H54 (cell line): ENCODE measurements at places on chromosomes 5 and 9.

GRCh38 chr9:28267351-28267750 is 694.1 kb upstream of the C9orf72 start:
- DNase-seq, result no peak

GRCh38 chr5:61744690-61745619 is 412.9 kb downstream of the ZSWIM6 start:
- no peak for DNase-seq

GRCh38 chr9:104864675-104865104 is 63.3 kb downstream of the ABCA1 start:
- DNase-seq, result no peak

GRCh38 chr9:111287127-111287526 is 42.9 kb downstream of the OR2K2 start:
- DNase-seq, result peak; percentile 22

DNA sequence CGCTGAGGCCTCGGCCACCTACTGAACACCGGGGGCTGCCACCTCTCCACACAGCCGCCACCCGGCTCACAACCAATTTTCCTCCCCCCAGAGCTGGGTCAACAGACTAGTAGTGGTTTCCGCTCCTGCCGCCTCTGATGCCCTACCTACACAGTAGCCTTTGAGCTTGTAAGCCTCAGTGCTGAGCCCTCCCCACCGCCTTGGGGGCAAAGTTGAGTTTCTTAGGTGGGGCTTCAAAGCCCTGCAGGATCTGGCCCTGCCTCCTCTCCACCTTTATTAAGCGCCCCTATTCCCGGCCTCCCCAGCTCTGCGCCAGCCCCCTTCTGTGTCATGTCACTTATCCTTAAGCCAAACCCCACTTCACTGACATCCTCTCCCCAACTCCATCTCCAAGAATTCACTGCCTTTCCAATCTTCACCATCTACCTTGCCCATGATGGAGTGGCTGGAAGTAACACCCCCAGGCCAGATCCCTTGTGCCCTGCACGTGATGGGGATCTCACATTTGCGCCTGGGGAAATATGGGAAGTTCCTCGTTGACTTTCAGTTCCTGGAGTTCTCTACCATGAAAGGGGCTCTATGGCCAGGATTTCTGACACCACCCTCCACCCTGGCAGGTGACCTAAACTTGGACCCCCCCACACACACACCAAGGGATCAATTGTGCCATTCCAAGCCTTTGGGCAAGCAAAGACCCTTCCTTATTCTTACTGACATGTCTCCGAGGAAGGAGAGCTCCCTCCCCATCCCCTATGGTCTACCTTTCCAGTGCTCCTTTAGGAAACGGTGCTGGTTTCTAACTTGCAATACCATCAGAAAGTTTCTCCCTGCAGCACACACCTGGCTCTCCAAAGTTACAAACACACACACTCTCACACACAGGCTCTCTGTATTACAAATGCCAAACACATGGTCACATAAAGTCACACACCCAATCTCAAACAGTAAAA is 2.7 kb upstream of the CNTFR start:
- DNase-seq, result no peak

- no peak for DNase-seq
Measured at GRCh38 chr9:116870566-116870965, 183.5 kb downstream of the TRIM32 start.

DNA sequence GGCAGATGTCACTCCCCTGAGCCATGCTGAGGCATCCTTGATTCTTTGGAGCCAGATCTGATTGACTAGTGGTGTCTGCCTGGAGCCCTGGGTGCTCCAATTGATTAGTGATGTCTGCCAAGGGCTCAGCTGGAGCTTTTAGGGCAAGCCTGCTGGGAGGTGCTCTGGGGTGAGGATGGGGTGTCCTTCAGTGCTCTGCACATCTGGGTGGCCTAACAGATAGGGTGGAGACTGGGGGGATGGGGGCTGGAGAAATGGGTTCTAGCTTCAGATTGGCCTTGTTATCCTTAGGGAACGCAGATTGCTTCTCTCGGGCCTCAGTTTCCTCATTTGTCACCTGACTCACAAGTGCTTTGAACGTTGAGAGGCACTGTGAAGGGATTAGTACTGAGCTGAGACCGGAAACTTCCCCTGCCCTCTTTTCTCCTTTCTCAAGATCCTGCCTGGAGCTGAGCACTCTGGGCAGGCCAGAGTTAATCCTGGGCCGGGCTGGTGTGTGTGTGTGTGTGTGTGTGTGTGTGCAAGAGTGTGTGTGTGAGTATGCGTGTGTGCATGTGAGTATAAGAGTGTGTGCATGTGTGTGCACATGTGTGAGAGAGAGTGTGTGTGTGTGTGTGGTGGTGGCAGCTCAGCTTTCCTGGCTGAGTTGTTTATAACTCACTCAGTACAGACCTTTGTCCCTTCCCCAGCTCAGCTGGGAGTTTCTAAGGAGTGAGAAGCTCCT is 5.6 kb upstream of the IER5L start:
- peak; percentile 40 for DNase-seq

DNA sequence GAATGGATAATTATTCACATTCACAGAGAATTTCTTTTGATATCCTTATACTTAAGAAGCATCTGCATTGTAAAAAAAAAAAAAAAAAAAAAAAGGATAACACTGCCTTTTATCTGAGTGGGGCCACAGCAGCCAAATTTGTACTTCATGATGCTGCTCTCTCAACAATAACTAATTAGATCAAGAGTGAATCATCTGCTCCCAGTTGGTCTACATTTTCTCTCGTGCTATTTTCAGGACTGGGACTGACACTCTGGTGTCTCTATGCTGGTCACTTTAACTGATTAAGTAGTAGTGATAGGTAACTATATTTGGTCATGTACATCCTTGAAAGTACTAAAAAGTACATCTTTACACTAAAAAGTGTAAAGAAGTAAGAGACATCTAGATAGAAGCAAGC is 90.1 kb downstream of the RFX3 start:
- DNase-seq, result no peak

GRCh38 chr9:73151653-73152542 is at the start of gene ANXA1:
ANXA1 (plus strand) TSS chr9:73151865; CDS start chr9:73158536, 6,671 bp downstream.
- DNase-seq, result peak; percentile 38

- DNase-seq, result no peak
Measured at GRCh38 chr5:110040178-110040577, 350.5 kb downstream of the MAN2A1 start.

DNA sequence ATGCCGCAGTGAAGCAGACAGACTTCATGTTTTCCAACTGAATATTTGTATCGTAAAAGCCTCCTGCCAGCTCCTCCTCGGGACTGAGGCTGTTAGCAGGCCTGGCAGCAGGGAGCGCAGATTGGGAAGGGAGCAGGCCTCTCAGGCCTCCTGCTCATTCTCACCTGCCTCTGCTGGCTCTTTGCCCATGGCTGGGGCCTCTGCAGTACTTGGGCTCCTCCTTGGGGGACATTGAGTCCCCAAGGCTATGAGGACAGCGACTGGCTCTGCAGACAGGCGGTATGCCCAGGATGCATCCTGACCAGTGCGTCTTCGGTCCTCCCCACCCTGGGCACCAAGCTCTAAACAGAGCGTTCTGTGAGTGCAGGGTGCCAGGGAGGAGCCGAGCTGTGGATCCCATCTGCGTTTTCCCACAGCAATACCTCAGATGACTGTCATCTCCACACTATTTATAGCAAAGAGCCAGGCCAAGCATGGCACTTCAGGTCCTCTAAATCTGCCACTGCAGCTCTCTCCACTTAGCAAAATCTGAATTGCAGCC is 38.7 kb downstream of the TSTD2 start:
- DNase-seq, result no peak

DNA sequence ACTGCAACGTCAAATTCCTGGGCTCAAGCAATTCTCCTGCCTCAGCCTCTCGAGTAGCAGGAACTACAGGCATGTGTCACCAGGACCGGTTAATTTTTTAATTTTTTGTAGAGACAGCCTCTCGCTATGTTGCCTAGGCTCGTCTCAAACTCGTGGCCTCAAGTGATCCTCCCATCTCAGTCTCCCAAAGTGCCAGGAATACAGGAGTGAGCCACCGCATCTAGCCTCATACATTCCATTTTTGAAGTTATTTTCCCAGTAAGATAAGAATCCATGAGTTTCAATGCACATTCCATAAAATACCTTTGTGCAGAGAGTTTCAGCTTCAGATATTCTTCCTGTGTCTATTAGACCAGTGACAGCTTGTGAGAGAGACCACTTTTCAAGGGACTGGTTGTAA is 70.4 kb downstream of the SKIC3 start:
- no peak for DNase-seq

GRCh38 chr9:27787891-27788290 is 214.6 kb upstream of the C9orf72 start:
- no peak for DNase-seq

- no peak for DNase-seq
Measured at GRCh38 chr9:99350461-99350860, 128.4 kb downstream of the SEC61B start.

DNA sequence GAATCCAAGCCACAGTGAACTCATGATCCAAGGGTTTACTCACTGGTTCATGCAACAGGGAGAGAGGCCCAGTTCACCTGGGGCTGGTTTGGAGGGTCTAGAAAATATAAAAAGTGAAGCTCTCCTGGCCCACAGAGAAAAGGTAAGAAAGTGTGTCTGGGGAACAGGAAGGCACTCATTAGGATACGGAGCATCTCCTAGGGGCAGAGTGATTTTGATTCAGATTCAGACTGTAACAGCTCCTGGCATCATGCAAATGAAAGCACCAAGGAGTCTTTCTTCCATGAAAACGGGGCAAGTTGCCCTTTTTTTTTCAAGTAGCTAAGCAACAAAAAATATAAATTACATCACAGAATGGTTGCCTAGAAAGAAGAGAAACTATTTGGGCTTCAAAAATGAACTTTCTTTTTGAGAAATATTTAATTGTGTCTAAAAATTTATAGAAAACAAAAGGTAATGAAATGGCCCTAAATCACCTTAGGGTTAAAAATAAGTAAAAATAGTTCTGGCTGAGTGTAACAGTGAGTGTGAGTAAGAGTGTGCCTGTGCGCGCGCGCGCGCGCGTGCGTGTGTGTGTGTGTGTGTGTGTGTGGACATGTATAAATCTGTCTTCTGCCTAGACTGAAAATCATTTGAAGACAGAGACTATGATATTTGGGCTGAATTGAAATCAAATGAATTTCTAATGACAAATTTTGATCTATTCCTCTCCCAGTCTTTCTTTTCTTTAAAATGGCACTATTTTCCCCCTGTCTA is 177.8 kb upstream of the ZNF462 start:
- no peak for DNase-seq

GRCh38 chr9:123251324-123251723 is 17.1 kb downstream of the STRBP start:
- no peak for DNase-seq

- DNase-seq, result no peak
Measured at GRCh38 chr5:14489643-14490042, 91.9 kb upstream of the OTULINL start.

DNA sequence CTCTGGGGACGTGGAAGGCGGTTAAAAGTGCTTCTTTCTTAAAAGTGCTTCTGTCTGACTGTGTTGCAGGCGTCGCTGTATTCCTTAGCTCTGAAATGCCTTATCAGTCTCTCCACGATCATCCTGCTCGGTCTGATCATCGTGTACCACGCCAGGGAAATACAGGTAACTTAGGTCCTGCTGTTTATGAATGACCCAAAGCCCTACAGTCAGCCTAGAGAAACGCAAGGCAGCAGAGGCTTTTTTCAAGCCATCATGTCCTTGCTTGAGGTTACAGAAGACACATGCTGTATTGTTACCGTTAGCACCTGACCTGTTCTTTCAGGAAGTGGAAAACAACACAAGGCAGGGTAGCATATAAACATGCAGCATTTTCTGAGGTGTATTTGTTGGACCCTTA is 2.0 kb downstream of the KCNN2 start:
- no peak for DNase-seq

GRCh38 chr5:160245506-160246086 is 16.3 kb downstream of the FABP6 start:
- no peak for DNase-seq

DNA sequence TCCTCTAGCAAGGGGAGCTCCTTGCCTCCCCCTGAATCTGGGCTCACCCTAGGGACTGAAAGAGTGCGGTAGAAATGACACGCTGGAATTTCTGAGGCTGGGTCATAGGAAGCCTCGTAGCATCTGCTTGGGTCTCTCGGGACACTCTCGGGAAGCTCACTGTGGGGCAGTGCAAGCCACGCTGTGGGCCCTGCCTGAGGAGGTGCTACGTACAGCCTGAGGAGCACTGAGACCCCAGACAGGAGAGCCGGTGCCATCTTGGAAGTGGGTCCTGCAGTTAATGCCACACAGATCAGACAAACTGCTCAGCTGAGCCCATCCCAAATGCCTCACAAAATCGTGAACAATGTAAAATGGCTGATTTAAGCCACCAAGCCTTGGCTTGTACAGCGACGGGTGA is 1.8 kb downstream of the MRPL36 start:
- no peak for DNase-seq

DNA sequence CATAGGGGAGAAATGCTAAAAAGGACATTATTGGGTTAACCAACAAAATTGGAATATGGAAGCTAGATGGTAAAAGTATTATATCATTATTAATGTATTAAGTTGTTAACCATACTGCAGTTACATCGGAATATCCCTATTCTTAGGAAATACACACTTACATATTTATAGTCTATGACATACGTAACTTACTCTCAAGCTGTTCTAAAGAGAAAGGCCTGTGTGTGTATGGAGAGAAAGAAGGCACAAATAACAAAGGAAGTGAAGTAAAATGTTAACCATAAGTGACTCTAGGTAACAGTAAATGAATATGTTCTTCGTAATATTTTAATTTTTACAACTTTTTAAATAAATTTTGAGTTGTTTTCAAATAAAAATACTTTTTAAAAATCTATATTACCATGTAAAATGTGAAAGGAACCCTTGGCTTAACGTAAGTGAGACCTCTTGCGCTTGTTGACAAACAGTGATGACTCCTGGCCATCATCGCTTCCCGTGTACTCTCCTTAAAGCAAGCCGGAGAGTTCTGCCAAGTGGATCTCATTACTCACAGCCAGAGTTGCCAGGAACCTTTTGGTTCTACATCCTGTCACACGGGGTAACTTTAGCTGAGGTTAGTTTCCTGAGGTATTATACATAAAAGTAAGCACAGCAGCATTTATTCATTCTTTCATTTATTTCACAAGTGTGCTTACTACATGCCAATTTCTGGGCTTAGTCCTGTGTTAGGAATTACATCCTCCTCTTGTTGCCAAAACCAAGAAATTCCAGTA is 165.4 kb downstream of the EPB41L4A start:
- no peak for DNase-seq

GRCh38 chr9:37953775-37954437 is 50.0 kb upstream of the SLC25A51 start:
- DNase-seq, result peak; percentile 63

- no peak for DNase-seq
Measured at GRCh38 chr5:168274406-168274805, 17.0 kb upstream of the WWC1 start.

DNA sequence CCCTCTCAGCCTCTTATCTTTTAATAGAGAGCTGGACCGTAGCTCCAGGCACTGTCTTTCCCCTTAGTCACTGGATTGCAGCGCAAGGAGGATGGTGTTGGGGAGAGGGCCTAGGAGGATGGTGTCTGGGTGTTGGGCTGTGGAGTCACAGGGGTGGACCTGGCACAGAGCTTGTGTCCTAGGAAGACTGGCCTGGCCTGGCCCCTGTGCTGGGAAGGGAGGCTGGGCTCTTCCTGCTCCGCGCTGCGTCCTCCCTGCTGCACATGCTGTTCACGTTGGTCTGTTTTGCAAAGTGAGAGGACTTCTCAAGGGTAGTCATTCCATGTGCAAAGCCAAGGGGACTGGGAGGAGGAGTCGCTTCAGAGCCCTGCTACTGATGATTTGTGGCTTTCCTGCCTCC is 123.9 kb downstream of the EHMT1 start:
- DNase-seq, result no peak

- no peak for DNase-seq
Measured at GRCh38 chr5:62938927-62939326, 360.3 kb downstream of the LRRC70 start.
